ENCODE measurements at places on chromosomes 7 and 10. TPM values are rescaled to one million over a fixed set of nuclear protein-coding genes. Genes with fewer than 3 reads are reported as not detected.

The PIK3AP1 gene
- 26.4 TPM for total RNA-seq

The PPP1R3C gene
- 7.3 TPM for total RNA-seq

The POLL gene
- 18.3 TPM for total RNA-seq

The UCMA gene
- total RNA-seq: not detected

The ARHGEF5 gene
- 6.8 TPM for total RNA-seq

The DNAJC12 gene
- not detected for total RNA-seq

The SH2B2 gene
- 7.5 TPM for total RNA-seq

The EN2 gene
- total RNA-seq: not detected

The FAM241B gene
- total RNA-seq: 1.7 TPM

The CPXM2 gene
- total RNA-seq: 11.7 TPM

The ECHDC3 gene
- total RNA-seq: 137 TPM

The HELLS gene
- 1.8 TPM for total RNA-seq

The TMEM140 gene
- 114 TPM for total RNA-seq

The C7orf33 gene
- not detected for total RNA-seq

The KLF14 gene
- total RNA-seq: 0.51 TPM

The GPR26 gene
- not detected for total RNA-seq

The WEE2 gene
- not detected for total RNA-seq

The ATG9B gene
- not detected for total RNA-seq

The NEUROG3 gene
- not detected for total RNA-seq

The IGF2BP3 gene
- total RNA-seq: 1.7 TPM

The ACSM6 gene
- total RNA-seq: not detected

The ARMC3 gene
- not detected for total RNA-seq

The METTL27 gene
- 2.4 TPM for total RNA-seq

The MKI67 gene
- 6.5 TPM for total RNA-seq

The CCDC172 gene
- not detected for total RNA-seq

The ADCY1 gene
- 0.94 TPM for total RNA-seq

The UPF2 gene
- 21.9 TPM for total RNA-seq

The RNF148 gene
- 8.1 TPM for total RNA-seq

The SPAG6 gene
- not detected for total RNA-seq

The GPR15LG gene
- total RNA-seq: not detected

The PRPS1L1 gene
- total RNA-seq: not detected

The ASB4 gene
- not detected for total RNA-seq

The TSPAN15 gene
- 60.6 TPM for total RNA-seq

The BTBD16 gene
- total RNA-seq: not detected
